Activated CD4-positive, alpha-beta T cell treated with anti-CD3 and anti-CD28 coated beads, Interleukin-2, Interleukin-4, amounts not matched to agents 100 ng/mL and 50 ng/mL, durations not matched to agents 16 hours and 8 hours (primary cell): ENCODE measurements at places on chromosomes 7 and 10.

DNA sequence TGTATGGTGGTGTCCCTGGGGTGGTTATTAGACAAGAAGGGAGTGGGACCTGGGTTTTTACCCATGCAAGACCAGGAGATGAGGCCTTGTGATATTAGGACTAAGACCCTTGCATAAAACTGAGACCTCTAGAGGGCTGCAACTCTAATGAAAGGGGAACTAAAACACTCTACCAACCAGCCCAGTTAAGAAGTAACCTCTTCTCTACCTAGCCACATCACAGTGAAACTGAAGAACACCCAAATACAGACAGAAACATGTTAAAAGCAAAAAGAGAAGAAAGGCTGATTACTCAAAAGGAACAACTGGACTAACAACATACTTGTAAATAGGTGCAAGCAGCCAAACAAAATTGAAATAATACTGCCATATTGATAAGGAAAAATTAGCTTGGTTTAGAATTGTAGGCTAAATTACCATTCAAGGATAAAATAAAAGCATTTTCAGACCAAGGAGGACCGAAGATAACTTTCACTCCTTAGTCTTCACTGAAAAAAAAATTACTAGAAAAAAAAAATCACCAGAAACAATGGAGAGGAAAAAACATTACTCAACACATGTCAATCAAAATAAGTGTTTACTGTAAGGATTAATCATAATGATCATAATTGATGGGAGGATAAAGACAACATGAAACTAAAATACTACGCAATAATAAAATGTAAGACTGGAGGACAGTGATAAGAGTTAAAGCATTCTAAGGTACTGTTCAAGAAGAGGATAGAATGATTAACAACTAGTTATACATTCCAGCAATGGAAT lies 27.6 kb downstream of the ERLIN1 start:
- DNase-seq = no peak

- peak; percentile 34 for DNase-seq
Observed at GRCh38 chr10:49594594-49594993, 15.5 kb upstream of the SLC18A3 start.

GRCh38 chr10:119199231-119199992 lies 8.0 kb upstream of the GRK5 start:
- peak; percentile 60 for DNase-seq

- DNase-seq = peak; percentile 97
Observed at GRCh38 chr10:99620711-99621453, 643 bp upstream of the SLC25A28 start.

- no peak for DNase-seq
Observed at GRCh38 chr10:1370298-1370697, 314.1 kb downstream of the WDR37 start.
